ENCODE measurements at places on chromosomes 4 and X. TPM values are rescaled to one million over a fixed set of nuclear protein-coding genes. Genes with fewer than 3 reads are reported as not detected.

Gene MAGEB1
- total RNA-seq: not detected

Gene ZFYVE28
- total RNA-seq: 0.95 TPM

- no peak for DNase-seq
Observed at GRCh38 chrX:41474726-41475100, 27.6 kb downstream of the NYX start.

GRCh38 chrX:40646489-40647306 lies 663 bp downstream of the CXorf38 start:
- DNase-seq: peak; percentile 13

GRCh38 chr4:30094887-30095286 lies 625.3 kb upstream of the PCDH7 start:
- DNase-seq: peak; percentile 78

GRCh38 chr4:20532116-20532790 lies 168.0 kb upstream of the PACRGL start:
- DNase-seq: no peak

DNA sequence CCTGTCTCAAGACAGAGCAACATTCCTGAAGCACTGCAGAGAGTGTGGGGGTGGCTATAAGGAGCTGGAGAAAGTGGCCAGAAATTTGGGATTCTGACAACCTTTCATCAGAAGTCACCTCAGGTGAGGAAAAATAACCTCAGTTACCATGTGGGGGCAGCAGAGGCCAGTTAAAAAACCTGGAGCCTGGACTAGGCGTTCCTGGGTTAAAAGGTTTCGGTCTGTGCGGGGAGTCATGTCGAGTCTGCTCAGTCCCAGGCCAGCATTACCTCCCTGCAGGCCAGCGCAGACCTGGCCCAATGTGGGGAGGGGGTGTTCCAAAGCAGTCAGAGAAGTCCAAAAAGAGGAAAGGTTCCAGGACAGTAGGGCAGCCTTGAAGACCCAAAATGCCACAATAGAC lies 10.9 kb upstream of the NALF2 start:
- no peak for DNase-seq

Data from foreskin keratinocyte (primary cell).